Pericardium fibroblast (primary cell): ENCODE measurements at places on chromosomes 1 and 21. TPM values are rescaled to one million over a fixed set of nuclear protein-coding genes. Genes with fewer than 3 reads are reported as not detected.

SLC44A5 gene
- under 0.01 and 0.26 TPM in 2 replicates for total RNA-seq

MATN1 gene
- under 0.01 and 0.23 TPM in 2 replicates for total RNA-seq

HSPA6 gene
- 0.09 and 0.35 TPM in 2 replicates for total RNA-seq

TRABD2B gene
- 0.93 and 0.94 TPM in 2 replicates for total RNA-seq

LCE2D gene
- not detected in 2 replicates for total RNA-seq

IL20 gene
- total RNA-seq, result not detected in 2 replicates

TCHHL1 gene
- not detected in 2 replicates for total RNA-seq

THEM5 gene
- not detected in 2 replicates for total RNA-seq

TRIM46 gene
- 1.1 and 1.3 TPM in 2 replicates for total RNA-seq

PSMG1 gene
- 35.6 and 45.9 TPM in 2 replicates for total RNA-seq

RXFP4 gene
- total RNA-seq, result not detected in 2 replicates

SFT2D2 gene
- total RNA-seq, result 19.4 and 40.3 TPM in 2 replicates

TMEM82 gene
- total RNA-seq, result not detected in 2 replicates

AGT gene
- 0.23 and 15.3 TPM in 2 replicates for total RNA-seq

ABCB10 gene
- total RNA-seq, result 13.5 and 15.2 TPM in 2 replicates

PERM1 gene
- not detected in 2 replicates for total RNA-seq

SKI gene
- total RNA-seq, result 33.5 and 43.4 TPM in 2 replicates

AIM2 gene
- total RNA-seq, result not detected in 2 replicates

RAB7B gene
- total RNA-seq, result 7.3 and 11.0 TPM in 2 replicates

DNAJB4 gene
- total RNA-seq, result 54.0 and 60.0 TPM in 2 replicates

TSPAN1 gene
- 0.12 TPM in 1 of 2 replicates, not detected in the other for total RNA-seq

SPAG17 gene
- under 0.01 TPM in 1 of 2 replicates, not detected in the other for total RNA-seq

KRTAP12-2 gene
- total RNA-seq, result not detected in 2 replicates

INSRR gene
- not detected in 2 replicates for total RNA-seq

C1orf116 gene
- not detected in 2 replicates for total RNA-seq

NBPF4 gene
- not detected in 2 replicates for total RNA-seq

CYP4A22 gene
- not detected in 2 replicates for total RNA-seq

GUK1 gene
- total RNA-seq, result 373 and 571 TPM in 2 replicates

CLEC20A gene
- total RNA-seq, result not detected in 2 replicates

CFAP107 gene
- not detected in 2 replicates for total RNA-seq

ATP1A4 gene
- not detected in 2 replicates for total RNA-seq

VWA5B1 gene
- total RNA-seq, result not detected in 2 replicates
